ENCODE measurements at places on chromosomes 16 and 17. TPM values are rescaled to one million over a fixed set of nuclear protein-coding genes. Genes with fewer than 3 reads are reported as not detected.

Gene CLEC19A
- not detected for total RNA-seq

Gene PRSS36
- total RNA-seq, result 0.13 TPM

Gene CYTH1
- 16.8 TPM for total RNA-seq

Gene SPG7
- 215 TPM for total RNA-seq

Gene DHRS7C
- total RNA-seq, result not detected

Gene HSBP1
- total RNA-seq, result 20.7 TPM

Gene LGALS9
- 1.3 TPM for total RNA-seq

- no peak overlapping the region for H3K27ac ChIP-seq
- no peaks in the 10 kb centered on the region for H3K4me1 ChIP-seq
- no peak for DNase-seq
- no peaks in the 10 kb centered on the region for H3K36me3 ChIP-seq
Observed at GRCh38 chr17:28887871-28888471, 9.6 kb downstream of the FLOT2 start.

DNA sequence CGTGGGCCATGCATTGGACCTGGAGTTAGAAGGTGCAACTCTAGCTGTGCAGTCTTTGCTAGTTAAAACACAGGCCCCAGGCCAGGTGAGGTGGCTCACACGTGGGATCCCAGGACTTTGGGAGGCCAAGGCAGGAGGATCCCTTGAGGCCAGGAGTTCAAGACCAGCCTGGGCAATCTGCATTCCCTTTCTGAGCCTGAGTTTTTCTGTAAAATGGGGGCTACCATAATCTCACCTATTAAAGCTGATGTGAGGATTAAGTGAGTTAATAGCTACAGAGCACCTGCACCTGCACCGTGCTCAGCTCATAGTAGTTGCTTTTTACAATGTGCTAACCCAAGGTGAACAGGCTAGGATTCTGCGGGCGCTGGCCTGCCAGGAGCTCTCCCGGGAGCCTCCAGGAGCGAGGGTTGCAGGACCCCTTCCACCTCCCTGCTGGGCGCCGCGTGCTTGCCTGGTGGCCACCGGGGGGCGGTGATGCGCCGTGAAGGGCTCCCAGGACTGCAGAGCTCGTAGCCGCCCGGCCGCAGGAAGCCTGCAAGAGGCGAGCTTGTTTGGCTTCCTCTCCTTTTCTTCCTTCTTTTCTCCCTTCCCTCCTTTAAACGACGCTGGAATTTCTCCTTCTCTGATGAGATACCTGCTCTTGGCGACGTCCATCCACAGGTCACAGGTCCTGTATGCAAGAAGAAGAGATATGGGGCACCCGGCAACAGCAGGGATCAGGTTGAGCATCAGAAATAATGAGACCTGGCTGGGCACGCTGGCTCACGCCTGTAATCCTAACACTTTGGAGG lies 51.3 kb downstream of the ZFP90 start:
- H3K4me1 ChIP-seq, result no peaks in the 10 kb centered on the region
- H3K27ac ChIP-seq, result no peak overlapping the region
- peak; percentile 82 for DNase-seq

DNA sequence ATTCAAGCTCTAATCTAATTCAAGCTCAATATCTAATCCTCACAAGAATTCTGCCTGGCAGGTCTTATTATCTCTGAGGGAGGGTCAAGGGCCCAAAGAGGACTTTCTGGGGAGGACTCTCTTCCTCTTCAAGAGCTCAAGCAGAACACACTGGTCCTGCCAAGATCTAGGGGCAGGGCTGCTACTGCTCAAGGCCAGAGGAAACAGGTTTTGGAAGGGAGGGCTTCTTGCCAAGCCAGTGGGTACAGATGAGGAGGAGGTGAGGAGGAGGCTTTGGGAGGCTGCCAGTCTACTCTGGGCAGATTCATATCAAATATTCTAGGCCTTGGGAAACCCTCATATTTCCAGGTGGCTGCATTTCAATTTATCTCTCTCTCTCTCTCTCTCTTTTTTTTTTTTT lies 51.8 kb upstream of the IL34 start:
- H3K27ac ChIP-seq, result no peak overlapping the region
- no peaks in the 10 kb centered on the region for H3K4me1 ChIP-seq
- H3K36me3 ChIP-seq, result no peaks in the 10 kb centered on the region
- no peaks in the 10 kb centered on the region for H3K27me3 ChIP-seq

- H3K4me3 ChIP-seq, result no peak overlapping the region
- no peaks in the 10 kb centered on the region for H3K36me3 ChIP-seq
- peak; percentile 27 for DNase-seq
- no peak overlapping the region for H3K27ac ChIP-seq
Observed at GRCh38 chr17:57365420-57365819, 109.1 kb downstream of the MSI2 start.

DNA sequence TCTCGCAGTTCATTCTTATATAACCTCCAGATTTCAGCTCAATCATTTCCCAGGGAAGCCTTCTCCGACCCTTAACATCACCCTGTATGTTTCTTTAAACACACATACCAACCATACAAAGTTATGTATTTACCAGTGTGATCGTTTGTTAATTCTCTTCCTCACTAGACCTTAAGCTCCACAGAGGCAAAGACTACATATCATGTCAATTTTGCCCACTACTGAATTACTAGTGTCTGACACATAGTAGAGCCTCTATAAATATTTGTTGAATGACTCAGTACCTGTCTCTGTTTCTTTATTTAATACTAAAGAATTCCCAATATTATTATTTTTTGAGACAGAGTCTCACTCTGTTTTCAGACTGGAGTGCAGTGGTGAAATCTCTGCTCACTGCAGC lies 137.2 kb downstream of the SHISA9 start:
- no peaks in the 10 kb centered on the region for H3K4me1 ChIP-seq
- H3K27me3 ChIP-seq, result no peaks in the 10 kb centered on the region
- DNase-seq, result no peak
- H3K36me3 ChIP-seq, result no peaks in the 10 kb centered on the region
- no peak overlapping the region for H3K27ac ChIP-seq

- H3K27me3 ChIP-seq, result no peaks in the 10 kb centered on the region
- H3K36me3 ChIP-seq, result peaks cover 38% of the 10 kb centered on the region
- no peak overlapping the region for H3K4me3 ChIP-seq
- no peaks in the 10 kb centered on the region for H3K4me1 ChIP-seq
- DNase-seq, result no peak
- H3K27ac ChIP-seq, result no peak overlapping the region
Observed at GRCh38 chr17:740240-741017, 8.0 kb downstream of the TLCD3A start.

GRCh38 chr17:13240851-13241250 lies 223.0 kb upstream of the ELAC2 start:
- H3K4me3 ChIP-seq, result no peak overlapping the region
- no peaks in the 10 kb centered on the region for H3K4me1 ChIP-seq
- DNase-seq, result no peak
- H3K36me3 ChIP-seq, result no peaks in the 10 kb centered on the region
- H3K27ac ChIP-seq, result no peak overlapping the region
- H3K27me3 ChIP-seq, result peaks cover 5% of the 10 kb centered on the region

DNA sequence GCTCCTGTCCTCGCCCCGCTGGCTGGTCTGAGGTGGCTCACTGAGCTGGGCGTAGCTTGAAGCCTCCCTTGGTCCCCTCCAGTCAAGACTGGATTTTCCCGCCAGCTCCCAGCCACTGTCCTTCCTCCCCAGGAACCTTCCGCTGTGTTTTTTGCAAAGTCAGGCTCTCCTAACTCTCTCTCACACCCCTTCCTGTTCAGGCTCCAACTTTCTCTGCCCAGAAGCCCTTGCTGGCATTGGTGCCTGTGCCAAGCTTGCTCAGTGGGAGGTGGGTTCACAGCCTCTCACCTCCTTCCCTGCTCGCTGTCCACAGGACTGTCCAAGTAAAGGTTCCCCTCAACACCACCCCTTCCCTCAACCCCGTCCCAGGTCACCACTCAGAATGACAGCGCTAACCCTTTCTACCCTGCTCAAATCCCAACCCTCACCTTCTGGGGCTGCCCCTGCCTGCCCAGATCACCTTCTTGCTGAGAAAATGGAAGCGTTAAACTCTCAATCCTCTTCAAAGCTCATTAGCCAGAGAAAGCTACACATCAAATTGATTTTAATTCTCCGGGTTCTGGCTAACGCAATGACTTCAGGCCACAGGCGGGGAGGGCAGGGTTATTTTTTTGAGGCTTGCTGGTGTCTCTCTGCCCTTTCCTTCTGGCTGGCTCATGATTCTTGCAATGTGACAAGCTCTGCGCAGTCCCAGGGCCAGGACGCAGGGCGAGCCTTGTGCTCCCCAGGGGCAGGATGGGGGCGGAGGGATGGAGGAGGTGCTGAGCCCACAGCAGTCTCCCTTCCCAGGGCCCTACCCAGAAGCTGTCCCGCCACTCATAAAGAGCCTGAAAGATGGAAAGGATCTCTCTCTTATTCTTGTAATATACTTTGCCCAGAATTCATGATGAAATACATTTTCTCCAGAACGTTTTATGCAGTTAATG lies 357.2 kb upstream of the TNRC6C start:
- peaks cover 14% of the 10 kb centered on the region for H3K4me1 ChIP-seq
- H3K36me3 ChIP-seq, result no peaks in the 10 kb centered on the region
- no peak overlapping the region for H3K4me3 ChIP-seq
- peak; percentile 27 for DNase-seq
- no peak overlapping the region for H3K27ac ChIP-seq

GRCh38 chr17:43531955-43532354 lies 14.2 kb downstream of the ETV4 start:
- H3K4me1 ChIP-seq, result peaks cover 24% of the 10 kb centered on the region
- H3K27ac ChIP-seq, result no peak overlapping the region
- DNase-seq, result no peak
- H3K4me3 ChIP-seq, result no peak overlapping the region

DNA sequence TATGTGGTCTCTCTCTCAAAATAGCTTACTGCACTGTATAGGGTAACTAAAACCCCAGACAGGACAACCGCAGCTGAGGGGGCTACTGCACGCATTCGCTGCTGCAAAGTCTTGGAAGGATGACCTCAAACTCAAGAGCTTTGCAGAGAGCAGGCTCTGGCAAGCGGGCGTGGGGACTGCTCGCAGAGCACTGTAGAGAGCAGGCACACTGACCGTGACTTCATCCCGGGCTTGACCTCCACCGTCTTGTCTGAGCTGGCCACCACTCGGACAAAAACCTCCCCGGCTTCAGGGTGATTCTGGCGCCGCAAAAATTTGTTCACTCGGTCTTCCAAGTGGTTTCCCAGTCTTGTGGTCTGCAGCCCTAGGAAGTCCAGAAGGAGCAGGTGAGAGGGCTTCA lies 22.9 kb upstream of the TRAP1 start:
- H3K36me3 ChIP-seq, result peaks cover 78% of the 10 kb centered on the region
- DNase-seq, result no peak
- H3K4me3 ChIP-seq, result no peak overlapping the region
- no peaks in the 10 kb centered on the region for H3K4me1 ChIP-seq
- H3K27ac ChIP-seq, result no peak overlapping the region
- H3K27me3 ChIP-seq, result no peaks in the 10 kb centered on the region

DNA sequence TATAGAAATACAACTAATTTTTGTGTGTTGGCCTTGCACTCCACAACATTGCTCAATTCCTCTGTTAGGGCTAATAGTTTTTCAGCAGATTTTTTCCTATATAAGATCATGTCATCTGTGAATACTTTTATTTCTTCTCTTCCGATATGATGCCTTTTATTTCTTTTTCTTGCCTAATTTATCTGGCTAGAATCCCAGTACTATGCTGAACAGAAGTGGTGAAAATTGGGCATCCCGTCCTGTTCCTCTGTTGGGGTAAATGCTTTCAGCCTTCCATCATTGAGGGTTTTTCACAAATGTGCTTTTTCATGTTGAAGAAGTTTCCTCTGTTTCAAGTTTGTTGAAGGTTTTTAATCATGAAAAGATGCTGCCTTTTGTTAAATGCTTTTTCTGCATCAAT lies 22.7 kb upstream of the TNFRSF13B start:
- no peaks in the 10 kb centered on the region for H3K36me3 ChIP-seq
- DNase-seq, result peak; percentile 23
- peaks cover 4% of the 10 kb centered on the region for H3K4me1 ChIP-seq
- H3K27ac ChIP-seq, result no peak overlapping the region
- H3K4me3 ChIP-seq, result no peak overlapping the region
- H3K27me3 ChIP-seq, result no peaks in the 10 kb centered on the region

- no peak overlapping the region for H3K4me3 ChIP-seq
- peaks cover 25% of the 10 kb centered on the region for H3K27me3 ChIP-seq
- H3K27ac ChIP-seq, result no peak overlapping the region
- 0 out of 2 replicates have a peak, but pooled peaks cover 3% of the 10 kb centered on the region for H3K4me1 ChIP-seq
Observed at GRCh38 chr17:78126895-78127238, 1.7 kb downstream of the TMC6 start.

DNA sequence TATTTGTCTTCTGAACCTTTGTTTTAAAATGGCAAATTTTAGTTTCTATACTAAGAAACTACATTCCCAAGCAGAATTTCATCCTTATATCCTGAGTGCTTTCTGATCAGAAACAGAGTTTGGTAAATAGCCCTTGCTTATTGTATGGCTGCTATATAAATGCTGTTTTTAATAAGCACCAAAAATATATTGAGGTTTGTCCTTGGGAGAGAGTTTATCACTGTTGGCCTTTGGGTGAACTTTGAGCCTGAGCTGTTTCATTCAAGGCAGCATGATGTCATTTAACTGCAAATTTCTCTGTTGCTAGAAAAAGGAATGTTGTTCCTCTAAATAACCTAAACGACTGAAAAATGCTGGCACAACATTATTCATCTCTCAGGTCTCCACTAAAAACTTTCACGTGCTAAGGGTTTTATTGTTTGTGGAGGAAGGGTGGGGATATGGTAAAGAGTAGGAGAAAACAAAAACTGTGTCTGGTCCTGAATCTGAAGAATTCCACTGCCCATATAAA lies 334.3 kb upstream of the TBX2 start:
- no peaks in the 10 kb centered on the region for H3K36me3 ChIP-seq
- H3K27me3 ChIP-seq, result no peaks in the 10 kb centered on the region
- peak; percentile 53 for DNase-seq
- H3K4me3 ChIP-seq, result no peak overlapping the region
- H3K27ac ChIP-seq, result no peak overlapping the region

- peaks cover 20% of the 10 kb centered on the region for H3K4me1 ChIP-seq
- H3K27me3 ChIP-seq, result no peaks in the 10 kb centered on the region
- no peak overlapping the region for H3K4me3 ChIP-seq
- no peak overlapping the region for H3K27ac ChIP-seq
- no peaks in the 10 kb centered on the region for H3K36me3 ChIP-seq
Observed at GRCh38 chr16:85302018-85302847, 190.0 kb upstream of the CIBAR2 start.

GRCh38 chr16:68074850-68075555 lies 10.2 kb upstream of the NFATC3 start:
- H3K4me3 ChIP-seq, result no peak overlapping the region
- H3K4me1 ChIP-seq, result peaks cover 5% of the 10 kb centered on the region
- no peaks in the 10 kb centered on the region for H3K36me3 ChIP-seq
- no peak for DNase-seq
- H3K27ac ChIP-seq, result no peak overlapping the region

Data from GM23248 (cell line).